T47D (cell line): ENCODE measurements at places on chromosomes 12 and 14.

- DNase-seq: peak; percentile 15
Observed at GRCh38 chr12:59657266-59657665, 61.4 kb downstream of the SLC16A7 start.

GRCh38 chr12:20017802-20018201 is 350.5 kb upstream of the PDE3A start:
- no peak for DNase-seq

- no peak for DNase-seq
Observed at GRCh38 chr14:46902837-46903236, 251.3 kb upstream of the RPL10L start.

GRCh38 chr12:81141217-81141616 is 63.3 kb downstream of the ACSS3 start:
- no peak for DNase-seq

GRCh38 chr12:104356231-104357115 is 52.9 kb downstream of the EID3 start:
- DNase-seq: no peak

DNA sequence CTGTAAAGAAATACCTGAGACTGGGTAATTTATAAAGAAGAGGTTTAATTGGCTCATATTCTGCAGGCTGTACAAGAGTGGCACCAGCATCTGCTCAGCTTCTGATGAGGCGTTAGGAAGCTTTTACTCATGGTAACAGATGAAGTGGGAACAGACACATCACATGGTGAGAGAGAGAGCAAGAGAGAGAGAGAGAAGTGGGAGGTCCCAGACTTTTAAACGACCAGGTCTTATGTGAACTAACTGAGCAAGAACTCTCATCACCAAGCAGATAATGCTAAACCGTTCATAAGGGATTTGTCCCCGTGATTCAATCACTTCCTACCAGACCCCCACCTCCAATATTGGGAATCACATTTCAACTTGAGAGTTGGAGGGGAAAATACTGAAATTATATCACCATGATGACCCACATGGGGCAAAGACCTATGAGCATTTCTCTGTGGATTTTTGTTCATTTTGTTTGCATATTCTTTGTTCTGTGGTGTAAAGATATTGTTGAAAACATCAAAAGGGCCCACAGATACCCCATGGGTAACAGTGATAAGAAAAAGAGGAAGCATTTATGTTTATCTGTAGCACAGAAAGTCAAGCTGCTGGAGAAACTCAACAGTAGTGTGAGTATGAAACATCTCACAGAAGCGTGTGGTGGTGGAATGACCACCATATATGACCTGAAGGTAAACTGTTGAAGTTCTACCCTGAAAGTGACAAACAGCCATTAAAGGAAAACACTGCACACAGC is 135.2 kb upstream of the PDE3A start:
- DNase-seq: no peak

DNA sequence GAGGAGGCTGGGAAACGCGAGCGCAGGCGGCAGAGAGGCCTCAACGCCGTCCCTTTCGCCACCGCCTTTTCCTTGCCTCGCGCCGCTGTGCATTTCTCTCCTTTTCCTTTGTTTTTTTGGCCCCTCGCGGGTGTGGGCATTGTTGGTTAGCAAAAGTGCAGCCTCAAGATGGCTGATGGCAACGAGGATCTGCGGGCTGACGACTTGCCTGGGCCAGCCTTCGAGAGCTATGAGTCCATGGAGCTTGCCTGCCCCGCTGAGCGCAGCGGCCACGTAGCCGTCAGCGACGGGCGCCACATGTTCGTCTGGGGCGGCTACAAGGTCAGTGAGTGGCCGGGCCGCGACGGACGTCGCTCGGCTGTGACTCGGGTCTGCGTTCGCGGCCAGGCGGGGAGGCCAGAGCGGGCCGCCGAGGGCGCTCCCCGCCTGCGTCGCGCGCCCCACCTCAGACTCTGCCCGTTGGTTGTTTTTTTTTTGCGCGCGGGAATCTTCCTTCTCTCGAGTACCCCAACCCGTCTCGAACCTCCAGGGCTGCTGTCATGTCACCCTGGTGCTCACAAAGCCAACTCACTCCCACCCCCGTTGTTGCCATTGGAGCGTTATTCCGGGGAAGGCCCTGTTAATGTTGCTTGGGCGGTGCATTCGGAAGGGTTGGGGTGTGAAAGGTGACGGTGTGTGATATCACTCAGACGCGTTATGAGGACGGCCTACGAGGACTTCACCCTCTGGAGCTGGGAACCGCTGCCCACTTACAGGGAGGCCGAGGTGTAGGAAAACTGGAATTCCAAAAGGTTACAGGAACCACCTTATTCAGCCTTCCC is 558 bp downstream of the KLHDC2 start:
- no peak for DNase-seq

DNA sequence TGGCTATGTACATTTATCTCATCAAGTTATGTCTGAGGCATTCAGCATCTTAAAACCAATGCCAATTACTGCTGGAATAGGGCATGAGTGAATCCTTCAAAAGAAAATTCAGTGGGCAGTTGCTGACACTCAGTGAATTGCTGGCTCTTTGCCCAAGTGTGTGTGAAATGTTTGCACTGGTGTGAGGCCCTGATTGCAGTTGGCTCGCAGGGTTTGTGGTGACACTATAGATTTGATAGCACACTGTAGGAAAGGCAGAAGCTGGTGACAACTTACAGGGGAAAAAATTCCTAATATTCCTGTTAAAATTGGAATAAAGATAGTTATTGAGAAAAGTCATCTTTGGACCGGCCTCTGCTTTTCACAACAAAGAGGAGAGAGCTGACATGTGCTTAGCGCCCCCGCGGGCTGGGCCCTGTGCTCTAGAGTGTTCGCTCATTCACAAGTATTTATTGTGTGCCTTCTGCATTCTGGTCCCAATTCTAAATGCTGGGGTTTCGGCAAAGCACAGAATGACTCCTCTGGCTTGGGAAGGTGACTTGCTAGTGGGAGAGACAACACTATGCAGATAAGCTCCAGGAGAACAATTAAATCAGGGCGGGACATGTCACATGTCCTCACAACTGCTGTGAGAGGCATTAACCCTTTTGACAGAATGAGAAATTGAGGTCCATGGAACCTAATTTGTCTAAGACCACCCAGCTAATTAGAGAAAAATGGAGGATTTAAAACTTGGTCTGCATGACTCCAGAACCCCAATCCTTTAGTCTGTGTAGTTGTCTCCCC is 418.7 kb downstream of the NPAS3 start:
- no peak for DNase-seq

DNA sequence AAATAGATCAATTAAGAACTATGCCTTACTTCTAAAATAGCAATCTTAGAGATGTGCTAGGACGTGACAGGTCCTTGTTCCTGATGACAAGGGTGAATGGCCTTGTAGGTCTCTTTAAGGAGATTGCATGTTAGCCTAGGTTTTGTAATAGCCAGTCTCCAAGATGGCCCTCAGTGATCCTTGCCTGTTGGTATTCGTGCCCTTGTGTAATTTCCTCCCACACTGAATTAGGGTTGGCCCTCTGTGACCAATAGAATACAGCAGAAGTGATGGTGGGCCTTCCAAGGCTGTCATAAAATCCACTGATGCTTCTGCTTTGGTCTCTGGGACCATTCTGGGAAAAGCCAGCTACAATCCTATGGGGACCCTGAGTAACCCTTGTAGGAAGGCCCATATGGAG is 38.2 kb upstream of the SNX6 start:
- no peak for DNase-seq

GRCh38 chr14:33435911-33436689 is 497.4 kb downstream of the NPAS3 start:
- no peak for DNase-seq
